ENCODE measurements at places on chromosomes 6 and 20.

DNA sequence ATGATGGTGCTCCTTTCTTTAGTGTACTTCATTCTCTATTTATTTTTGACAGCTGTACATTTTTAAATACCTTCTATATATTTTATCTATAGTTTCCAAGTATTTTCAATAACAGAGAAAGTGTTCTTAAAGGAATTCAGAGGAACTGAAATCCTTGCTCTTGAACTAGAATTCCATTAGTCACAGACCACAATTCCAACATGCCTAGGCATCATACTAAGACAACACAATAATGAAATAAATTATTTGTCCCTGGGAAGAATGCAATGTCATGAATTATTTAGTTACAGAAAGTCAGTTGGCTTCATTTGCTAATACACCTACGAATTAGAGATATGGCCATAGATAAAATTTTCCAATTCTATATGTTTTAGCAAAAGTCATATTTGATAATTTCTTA lies 671.2 kb downstream of the EPHA7 start:
- H3K36me3 ChIP-seq, result no peaks in the 10 kb centered on the region
- DNase-seq, result no peak
- no peak overlapping the region for H3K27ac ChIP-seq
- H3K4me1 ChIP-seq, result no peaks in the 10 kb centered on the region
- H3K27me3 ChIP-seq, result no peaks in the 10 kb centered on the region

DNA sequence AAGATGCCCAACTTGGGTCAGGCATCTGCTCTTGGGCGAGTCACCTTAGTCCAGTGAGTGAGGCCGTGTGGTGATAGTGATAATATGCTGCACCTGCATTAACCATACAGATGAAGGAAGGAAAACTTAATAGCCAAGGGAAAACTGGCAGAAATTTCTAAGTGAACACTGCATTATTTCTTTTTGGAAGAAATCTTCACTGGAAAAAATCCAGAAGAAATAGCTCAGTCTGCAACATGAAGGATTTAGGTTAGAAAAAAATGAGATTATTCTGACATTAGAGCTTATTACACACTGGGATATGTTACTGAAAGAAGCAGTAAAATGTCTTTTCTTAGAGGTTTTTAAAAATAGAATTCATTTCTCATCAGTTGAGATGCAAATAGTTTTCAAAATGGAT lies 947.3 kb downstream of the KIF16B start:
- H3K4me3 ChIP-seq, result no peak overlapping the region
- H3K4me1 ChIP-seq, result no peaks in the 10 kb centered on the region
- no peaks in the 10 kb centered on the region for H3K36me3 ChIP-seq
- no peaks in the 10 kb centered on the region for H3K27me3 ChIP-seq
- H3K27ac ChIP-seq, result no peak overlapping the region
- no peak for DNase-seq

- H3K27me3 ChIP-seq, result no peaks in the 10 kb centered on the region
- DNase-seq, result no peak
- H3K36me3 ChIP-seq, result no peaks in the 10 kb centered on the region
- H3K4me1 ChIP-seq, result no peaks in the 10 kb centered on the region
These were observed 189.4 kb upstream of the RNF217 start for GRCh38 chr6:124772733-124773319.

GRCh38 chr6:44272529-44272928 lies 2.3 kb downstream of the TMEM151B start:
- no peak for DNase-seq
- peaks cover 69% of the 10 kb centered on the region for H3K27me3 ChIP-seq
- H3K36me3 ChIP-seq, result no peaks in the 10 kb centered on the region
- H3K27ac ChIP-seq, result no peak overlapping the region
- H3K4me3 ChIP-seq, result no peak overlapping the region

DNA sequence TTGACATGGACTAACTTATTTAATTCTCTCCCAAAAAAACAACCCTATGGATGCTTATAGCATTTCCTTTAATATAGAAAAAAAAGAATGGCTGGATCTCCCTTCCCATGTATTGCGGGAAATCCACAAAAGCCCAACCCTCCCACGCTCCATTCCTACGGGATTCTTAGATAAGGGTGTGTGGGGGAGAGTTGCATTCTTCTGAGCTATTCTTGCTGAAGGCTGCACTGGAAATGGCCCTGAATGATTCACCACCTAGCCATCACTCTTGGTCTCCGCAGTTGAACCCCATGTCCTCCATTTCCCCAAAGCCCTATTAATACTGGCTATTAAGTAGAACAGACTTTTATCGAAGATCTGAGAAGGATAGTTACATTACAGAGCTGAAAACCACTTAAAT lies 41.9 kb upstream of the ADGRF5 start:
- no peaks in the 10 kb centered on the region for H3K4me1 ChIP-seq
- no peaks in the 10 kb centered on the region for H3K36me3 ChIP-seq
- no peak for DNase-seq

DNA sequence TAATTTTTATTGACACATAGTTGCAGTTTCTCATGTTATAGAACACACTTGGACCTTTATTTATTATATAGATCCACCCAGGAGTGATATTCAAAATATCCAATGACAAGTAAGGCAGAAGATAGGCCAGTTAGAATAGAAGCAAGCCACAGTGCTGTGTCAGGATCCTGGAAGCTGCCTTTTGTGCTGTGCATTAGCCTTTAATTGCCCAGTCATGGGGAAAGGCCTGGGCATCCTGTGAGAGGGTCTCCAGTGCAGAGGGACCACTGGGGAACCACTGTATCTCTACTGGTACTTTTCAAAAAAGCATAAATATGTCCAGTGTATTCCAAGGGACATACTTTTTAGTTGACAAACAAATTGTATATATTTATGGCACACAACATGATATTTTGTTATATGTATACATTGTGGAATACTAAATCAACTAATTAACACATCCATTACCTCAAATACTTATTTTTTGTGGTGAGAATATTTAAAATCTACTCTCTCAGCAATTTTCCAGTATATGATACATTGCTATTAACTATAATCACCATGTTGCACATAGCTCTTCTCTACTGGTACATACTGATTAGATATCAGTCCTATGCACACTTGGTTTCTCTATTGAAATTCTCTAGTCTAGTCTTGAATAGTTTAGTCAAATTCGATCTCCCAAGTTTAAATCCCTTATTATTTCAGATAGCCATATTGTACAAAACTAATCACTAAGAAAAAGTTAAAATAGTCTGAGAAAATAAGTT lies 59.5 kb downstream of the CDC40 start:
- H3K27ac ChIP-seq, result no peak overlapping the region
- no peaks in the 10 kb centered on the region for H3K27me3 ChIP-seq
- no peak for DNase-seq
- no peaks in the 10 kb centered on the region for H3K36me3 ChIP-seq
- no peak overlapping the region for H3K4me3 ChIP-seq
- H3K4me1 ChIP-seq, result no peaks in the 10 kb centered on the region

- H3K27ac ChIP-seq, result peak overlapping the region; percentile 100
- peak overlapping the region; percentile 91 for H3K4me3 ChIP-seq
- H3K36me3 ChIP-seq, result no peaks in the 10 kb centered on the region
- DNase-seq, result peak; percentile 90
These were observed 1.3 kb upstream of the DDR1 start for GRCh38 chr6:30882759-30883684.

- no peaks in the 10 kb centered on the region for H3K36me3 ChIP-seq
- peak within 1 kb of the TSS; percentile 52 for H3K4me3 ChIP-seq
- H3K4me1 ChIP-seq, result no peaks in the 10 kb centered on the region
- peak; percentile 36 for DNase-seq
- peaks cover 64% of the 10 kb centered on the region for H3K27me3 ChIP-seq
These were observed at the start of gene PRR18 for GRCh38 chr6:166308033-166308768. Gene PRR18, minus strand, starts transcription at chr6:166308392. Its CDS starts 250 bp downstream, at chr6:166308142.

- H3K36me3 ChIP-seq, result no peaks in the 10 kb centered on the region
- no peak overlapping the region for H3K27ac ChIP-seq
- H3K27me3 ChIP-seq, result no peaks in the 10 kb centered on the region
- H3K4me3 ChIP-seq, result no peak overlapping the region
- H3K4me1 ChIP-seq, result peaks cover 3% of the 10 kb centered on the region
These were observed 146.5 kb downstream of the CDKAL1 start for GRCh38 chr6:20680697-20681165.

- peaks cover 4% of the 10 kb centered on the region for H3K4me1 ChIP-seq
- no peak for DNase-seq
- no peak overlapping the region for H3K4me3 ChIP-seq
- no peaks in the 10 kb centered on the region for H3K27me3 ChIP-seq
- peaks cover 3% of the 10 kb centered on the region for H3K36me3 ChIP-seq
These were observed 135.7 kb downstream of the ATXN1 start for GRCh38 chr6:16625291-16626265.

- no peaks in the 10 kb centered on the region for H3K36me3 ChIP-seq
- DNase-seq, result no peak
- H3K4me1 ChIP-seq, result peaks cover 30% of the 10 kb centered on the region
- no peaks in the 10 kb centered on the region for H3K27me3 ChIP-seq
- no peak overlapping the region for H3K4me3 ChIP-seq
These were observed 207.6 kb downstream of the UST start for GRCh38 chr6:148954461-148954860.

DNA sequence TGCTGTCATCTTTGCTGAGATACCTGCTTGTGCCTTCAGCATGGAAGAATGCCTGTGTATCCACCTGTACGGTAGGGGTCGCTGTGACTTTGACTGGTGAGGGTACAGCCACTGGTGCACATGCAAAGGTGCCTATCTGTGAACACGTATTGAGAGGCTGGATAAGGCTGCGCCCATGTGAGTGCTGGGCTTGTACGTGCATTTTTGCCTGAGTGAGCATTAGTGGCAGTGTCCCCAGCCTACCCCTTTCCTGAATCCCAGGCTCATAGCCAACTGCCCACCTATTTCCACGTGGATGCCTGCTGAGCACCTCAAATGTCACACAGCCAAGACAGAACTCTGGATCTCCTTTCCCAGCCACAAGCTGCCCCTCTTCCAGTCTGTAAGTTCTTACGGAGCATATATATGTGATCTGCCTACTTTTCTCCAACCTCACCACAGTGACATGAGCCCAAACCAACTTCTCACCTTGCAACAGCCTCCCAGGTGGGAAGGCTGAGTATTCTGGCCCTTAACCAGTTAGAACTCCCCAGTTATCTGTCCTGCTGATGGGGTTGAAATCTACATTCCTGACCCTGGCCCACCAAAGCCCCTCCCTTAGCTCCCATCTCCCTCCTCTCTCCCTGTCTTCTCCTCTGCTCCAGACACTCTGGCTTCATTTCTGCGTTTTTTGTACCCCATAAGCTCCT lies 1.1 kb upstream of the SLC2A10 start:
- peaks cover 26% of the 10 kb centered on the region for H3K4me1 ChIP-seq
- peak; percentile 70 for DNase-seq
- no peaks in the 10 kb centered on the region for H3K27me3 ChIP-seq
- H3K36me3 ChIP-seq, result no peaks in the 10 kb centered on the region
- H3K27ac ChIP-seq, result peak overlapping the region; percentile 97

- no peak for DNase-seq
- H3K4me3 ChIP-seq, result no peak overlapping the region
- H3K4me1 ChIP-seq, result peaks cover 6% of the 10 kb centered on the region
- no peaks in the 10 kb centered on the region for H3K27me3 ChIP-seq
- H3K36me3 ChIP-seq, result no peaks in the 10 kb centered on the region
These were observed 64.6 kb downstream of the MAN1A1 start for GRCh38 chr6:119284861-119285521.

DNA sequence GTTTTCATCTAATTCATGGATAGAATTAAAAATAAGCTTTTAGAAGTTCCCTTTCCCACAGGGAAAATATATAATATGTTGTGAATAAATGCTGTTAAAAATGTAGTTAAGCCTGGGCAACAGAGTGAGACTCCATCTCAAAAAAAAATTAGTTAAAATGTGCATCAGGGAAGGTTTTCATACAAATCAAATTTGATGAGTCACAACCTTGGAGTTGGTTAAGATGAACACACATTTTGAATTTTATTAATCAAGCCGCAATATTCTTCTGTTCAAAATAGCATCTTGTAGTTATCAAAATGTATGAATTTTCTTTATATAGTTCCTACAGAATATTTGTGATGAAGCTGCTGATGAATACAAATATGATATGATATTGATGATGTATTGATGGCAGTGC lies 30.9 kb upstream of the SERPINB9 start:
- H3K36me3 ChIP-seq, result no peaks in the 10 kb centered on the region
- DNase-seq, result no peak
- no peaks in the 10 kb centered on the region for H3K4me1 ChIP-seq
- H3K27ac ChIP-seq, result no peak overlapping the region
- no peak overlapping the region for H3K4me3 ChIP-seq

GRCh38 chr20:24703284-24703610 lies 233.8 kb downstream of the SYNDIG1 start:
- H3K4me3 ChIP-seq, result no peak overlapping the region
- no peaks in the 10 kb centered on the region for H3K36me3 ChIP-seq
- H3K27me3 ChIP-seq, result no peaks in the 10 kb centered on the region
- DNase-seq, result no peak

DNA sequence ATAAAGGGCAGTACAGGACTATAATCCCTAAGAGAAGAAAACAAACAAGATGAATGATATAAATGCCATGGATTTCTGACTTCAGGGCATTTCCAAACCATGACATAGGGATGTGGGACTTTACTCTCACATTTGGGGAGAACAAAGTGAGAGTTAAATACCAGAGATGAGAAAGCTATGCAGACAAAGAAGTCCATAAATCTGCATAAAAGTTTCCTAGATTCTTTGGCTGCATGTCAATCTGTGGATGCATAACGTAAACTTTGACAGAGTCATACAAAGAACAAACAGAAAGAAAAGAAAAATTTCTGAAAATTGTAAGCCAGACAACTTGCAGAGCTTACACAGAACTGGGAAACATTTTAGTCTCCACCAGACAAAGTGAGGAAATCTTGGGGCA lies 11.7 kb downstream of the EPM2A start:
- no peak overlapping the region for H3K27ac ChIP-seq
- no peak overlapping the region for H3K4me3 ChIP-seq
- DNase-seq, result no peak
- H3K4me1 ChIP-seq, result no peaks in the 10 kb centered on the region

- no peaks in the 10 kb centered on the region for H3K36me3 ChIP-seq
- peak; percentile 17 for DNase-seq
- no peak overlapping the region for H3K4me3 ChIP-seq
- no peaks in the 10 kb centered on the region for H3K27me3 ChIP-seq
- no peak overlapping the region for H3K27ac ChIP-seq
- no peaks in the 10 kb centered on the region for H3K4me1 ChIP-seq
These were observed 79.4 kb downstream of the ROS1 start for GRCh38 chr6:117346142-117346930.

DNA sequence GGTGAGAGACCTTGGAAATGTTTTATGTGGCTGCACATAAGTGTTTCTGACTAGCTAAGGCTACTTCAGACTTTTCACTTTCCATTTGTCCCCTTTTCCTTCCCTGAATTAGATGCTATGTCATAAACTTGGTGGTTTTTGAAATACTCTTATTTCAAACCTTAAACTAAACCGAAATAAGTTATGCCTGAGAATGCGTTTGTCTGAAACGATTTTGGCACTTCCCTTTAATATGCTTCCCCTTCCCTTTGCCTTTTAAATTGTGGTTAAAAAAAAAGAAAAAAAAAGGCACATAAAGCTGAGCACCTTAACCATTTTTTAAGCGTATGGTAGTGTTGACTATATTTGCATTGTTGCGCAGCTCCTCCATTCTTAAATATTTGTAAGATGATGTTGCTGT lies 14.3 kb downstream of the ZNF451 start:
- H3K27ac ChIP-seq, result no peak overlapping the region
- no peaks in the 10 kb centered on the region for H3K4me1 ChIP-seq
- DNase-seq, result no peak
- H3K36me3 ChIP-seq, result no peaks in the 10 kb centered on the region

Data from hepatocyte (in vitro differentiated cells).